ENCODE measurements at places on chromosomes 5 and 9. TPM values are rescaled to one million over a fixed set of nuclear protein-coding genes. Genes with fewer than 3 reads are reported as not detected.

ALDH7A1 gene
- polyA plus RNA-seq: 112 TPM

CORO2A gene
- polyA plus RNA-seq: 12.9 TPM

MFAP3 gene
- polyA plus RNA-seq: 2.0 TPM

CDHR2 gene
- polyA plus RNA-seq: 0.03 TPM

ECSCR gene
- polyA plus RNA-seq: not detected

NR3C1 gene
- polyA plus RNA-seq: 12.2 TPM

CDH9 gene
- not detected for polyA plus RNA-seq

IFNK gene
- 57.3 TPM for polyA plus RNA-seq

ARHGEF39 gene
- 4.9 TPM for polyA plus RNA-seq

SPATA31C1 gene
- not detected for polyA plus RNA-seq

OCLN gene
- 0.78 TPM for polyA plus RNA-seq

SLC36A2 gene
- polyA plus RNA-seq: not detected

PHYKPL gene
- 8.9 TPM for polyA plus RNA-seq

ZNF366 gene
- polyA plus RNA-seq: not detected

CCL21 gene
- polyA plus RNA-seq: not detected

GRCh38 chr9:69254223-69254622, 70.8 kb upstream of the ENTREP1 start:
- DNase-seq: no peak

DNA sequence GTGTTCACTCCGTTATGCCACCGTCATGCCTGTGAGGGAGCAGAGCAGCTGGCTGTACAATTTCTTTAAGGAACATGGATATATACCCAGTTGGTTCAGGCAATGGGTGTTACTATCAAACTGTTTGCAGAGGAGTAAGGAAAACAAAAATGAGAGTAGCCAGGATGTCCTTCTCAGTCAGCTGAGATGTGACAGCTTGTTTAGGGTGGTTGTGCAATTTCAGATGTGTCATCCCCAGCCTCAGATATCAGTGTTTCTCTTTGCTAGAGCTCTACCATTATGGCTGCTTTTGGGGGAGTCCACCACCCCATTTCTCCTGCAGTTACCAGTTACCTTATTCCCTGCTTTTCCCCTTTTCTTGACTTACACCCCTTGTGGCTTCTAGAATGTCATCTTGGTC, 135.2 kb upstream of the SLC24A2 start:
- DNase-seq: no peak

DNA sequence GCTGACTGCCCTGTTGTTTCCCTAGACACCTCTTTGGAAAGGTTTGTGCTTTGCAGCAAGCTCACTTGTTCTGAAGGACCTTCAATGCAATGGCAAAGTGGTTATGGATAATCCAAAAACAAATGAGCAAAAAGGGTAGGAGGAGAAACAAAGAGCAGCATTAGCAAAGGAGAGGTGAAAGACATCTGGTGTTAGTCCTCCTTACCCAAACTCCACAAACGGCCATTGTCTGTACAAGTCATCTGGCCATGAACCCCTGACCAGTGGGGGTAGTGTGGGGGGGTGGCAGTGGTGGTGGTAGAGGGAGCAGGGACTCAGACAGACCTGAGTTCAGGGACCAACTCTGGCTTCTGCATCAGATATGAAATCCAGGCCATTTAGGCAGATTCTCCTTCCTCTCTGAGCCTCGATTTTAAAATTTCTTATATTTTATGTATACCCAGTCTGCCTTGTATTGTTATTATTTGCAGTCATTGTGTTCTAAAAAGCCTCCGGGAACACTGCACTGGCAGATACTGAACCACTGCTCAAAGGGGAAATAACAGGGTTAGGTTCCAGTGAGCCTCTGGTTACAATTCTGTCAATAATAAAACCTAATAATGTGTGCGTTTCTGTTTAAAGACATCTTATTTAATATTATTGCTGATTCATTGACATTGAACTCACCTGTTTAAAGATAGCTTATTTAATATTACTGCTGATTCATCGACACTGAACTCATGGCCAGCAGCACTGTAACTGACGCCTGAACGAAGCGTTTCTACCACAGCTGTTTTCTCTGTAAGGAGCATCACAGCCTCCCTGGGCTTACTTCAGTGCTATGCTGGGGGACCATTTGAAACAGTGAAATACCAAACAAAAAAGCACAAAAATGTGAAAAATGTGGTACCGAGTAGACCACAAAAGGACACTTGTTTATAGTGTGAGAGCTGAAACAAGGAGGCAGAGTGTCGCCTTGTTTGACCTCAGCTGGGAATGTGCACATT, 156.0 kb downstream of the SEC61B start:
- DNase-seq: no peak

GRCh38 chr5:177154003-177154643, 20.6 kb downstream of the NSD1 start:
- no peak for DNase-seq

- peak; percentile 54 for DNase-seq
Observed at GRCh38 chr9:16119261-16120230, 566.7 kb downstream of the CCDC171 start.

- DNase-seq: no peak
Observed at GRCh38 chr9:73617586-73617985, 465.9 kb downstream of the ANXA1 start.

GRCh38 chr9:112337547-112337946, 4.1 kb upstream of the PTBP3 start:
- no peak for DNase-seq

DNA sequence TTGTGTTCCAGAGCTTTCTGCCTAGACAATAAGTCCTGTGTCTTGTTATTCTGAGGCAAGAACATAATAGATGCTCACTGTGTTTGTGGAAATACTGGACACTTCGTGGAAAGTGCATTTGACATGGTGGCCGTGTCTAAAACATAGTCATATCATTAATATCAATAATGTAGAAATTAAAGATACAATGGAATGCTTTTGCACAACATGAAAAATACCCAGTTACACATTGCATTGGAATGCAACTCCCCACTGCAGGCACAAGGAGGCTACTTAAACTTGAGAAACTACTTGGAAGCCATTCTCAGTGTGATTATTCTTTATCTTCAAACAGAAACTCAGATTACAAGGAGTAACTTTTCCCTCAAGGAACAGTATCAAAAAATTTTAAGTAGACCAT, 145.3 kb upstream of the ZNF462 start:
- DNase-seq: peak; percentile 69

DNA sequence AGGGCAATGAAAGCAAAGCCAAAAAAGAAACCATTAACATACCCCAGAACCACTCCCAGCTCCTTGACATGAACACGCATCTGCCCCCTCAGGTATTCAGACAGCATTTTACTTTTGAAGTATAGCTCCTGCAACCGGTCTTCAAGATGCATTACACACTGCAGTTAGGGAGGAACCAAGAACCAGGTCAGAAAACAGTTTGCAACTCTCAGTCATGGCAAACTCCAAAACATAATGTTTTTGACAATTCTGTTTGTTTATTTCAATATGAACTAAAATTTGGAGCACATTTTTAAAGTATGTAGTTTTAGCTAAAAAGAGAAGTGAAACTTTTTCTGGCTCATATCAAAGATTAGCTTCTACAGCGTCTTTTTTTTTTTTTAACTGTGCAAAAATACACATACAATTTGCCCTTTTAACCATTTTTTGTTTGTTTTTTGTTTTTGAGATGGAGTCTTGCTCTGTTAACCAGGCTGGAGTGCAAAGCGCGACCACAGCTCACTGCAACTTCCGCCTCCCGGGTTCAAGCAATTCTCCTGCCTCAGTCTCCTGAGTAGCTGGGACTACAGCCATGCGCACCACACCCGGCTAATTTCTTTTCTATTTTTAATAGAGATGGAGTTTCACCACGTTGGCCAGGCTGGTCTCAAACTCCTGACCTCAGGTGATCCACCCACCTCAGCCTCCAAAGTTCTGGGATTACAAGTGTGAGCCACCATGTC, 12.2 kb upstream of the RAPGEF6 start:
- DNase-seq: no peak

- no peak for DNase-seq
Observed at GRCh38 chr9:85401998-85402397, 339.8 kb downstream of the AGTPBP1 start.

- no peak for DNase-seq
Observed at GRCh38 chr5:39465843-39466242, 41.1 kb upstream of the DAB2 start.

DNA sequence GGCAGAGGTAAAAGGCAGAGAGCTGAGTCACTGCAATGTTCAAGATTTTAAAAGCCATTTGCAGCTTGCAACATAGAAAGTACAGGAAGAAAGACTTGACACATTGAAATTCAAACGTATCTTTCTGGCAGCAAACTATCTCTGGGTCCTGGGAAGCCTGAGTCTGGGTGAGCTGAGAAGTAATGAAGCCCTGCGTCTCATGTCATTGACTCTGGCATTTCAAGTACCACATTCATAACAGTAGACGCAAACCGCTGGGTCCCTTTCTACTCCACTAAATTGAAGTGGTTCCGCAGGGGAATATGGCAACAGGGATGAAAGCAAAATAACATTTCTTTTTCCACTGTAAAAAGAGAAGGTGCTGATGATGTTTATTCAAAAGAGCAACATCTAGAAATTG, 694.3 kb downstream of the BRINP1 start:
- no peak for DNase-seq

DNA sequence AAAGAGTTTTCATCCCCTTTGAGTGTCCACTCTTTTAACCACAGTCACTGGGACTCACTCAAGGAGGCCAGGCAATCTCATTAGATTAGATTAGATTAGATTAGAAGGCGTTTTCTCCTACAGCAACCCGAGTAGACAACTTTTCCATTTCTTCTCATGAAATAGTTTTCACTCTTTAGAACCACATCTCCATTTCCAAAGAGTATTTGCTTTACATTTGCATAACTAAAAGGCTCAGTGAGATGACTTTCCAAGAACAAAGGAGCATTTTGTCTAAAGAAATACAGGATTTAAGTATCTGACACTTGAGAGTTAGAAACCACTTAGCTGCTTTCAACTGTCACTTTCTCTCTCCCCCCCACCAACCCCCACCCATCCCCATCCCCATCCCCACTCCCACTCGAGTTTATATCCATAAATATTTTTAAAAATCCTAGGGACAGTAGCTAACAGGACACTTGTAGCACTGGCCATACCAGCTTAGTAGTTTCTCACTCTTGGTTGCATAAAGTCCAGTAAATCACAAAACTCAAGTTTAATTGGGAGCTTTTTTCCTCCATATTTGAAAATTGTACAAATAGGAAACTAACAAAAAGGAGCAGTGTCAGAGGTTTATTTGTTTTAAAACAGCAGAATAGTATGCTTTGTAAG, 2202.9 kb upstream of the WWC1 start:
- DNase-seq: no peak

- no peak for DNase-seq
Observed at GRCh38 chr5:73433982-73434342, 14.6 kb downstream of the FOXD1 start.

DNA sequence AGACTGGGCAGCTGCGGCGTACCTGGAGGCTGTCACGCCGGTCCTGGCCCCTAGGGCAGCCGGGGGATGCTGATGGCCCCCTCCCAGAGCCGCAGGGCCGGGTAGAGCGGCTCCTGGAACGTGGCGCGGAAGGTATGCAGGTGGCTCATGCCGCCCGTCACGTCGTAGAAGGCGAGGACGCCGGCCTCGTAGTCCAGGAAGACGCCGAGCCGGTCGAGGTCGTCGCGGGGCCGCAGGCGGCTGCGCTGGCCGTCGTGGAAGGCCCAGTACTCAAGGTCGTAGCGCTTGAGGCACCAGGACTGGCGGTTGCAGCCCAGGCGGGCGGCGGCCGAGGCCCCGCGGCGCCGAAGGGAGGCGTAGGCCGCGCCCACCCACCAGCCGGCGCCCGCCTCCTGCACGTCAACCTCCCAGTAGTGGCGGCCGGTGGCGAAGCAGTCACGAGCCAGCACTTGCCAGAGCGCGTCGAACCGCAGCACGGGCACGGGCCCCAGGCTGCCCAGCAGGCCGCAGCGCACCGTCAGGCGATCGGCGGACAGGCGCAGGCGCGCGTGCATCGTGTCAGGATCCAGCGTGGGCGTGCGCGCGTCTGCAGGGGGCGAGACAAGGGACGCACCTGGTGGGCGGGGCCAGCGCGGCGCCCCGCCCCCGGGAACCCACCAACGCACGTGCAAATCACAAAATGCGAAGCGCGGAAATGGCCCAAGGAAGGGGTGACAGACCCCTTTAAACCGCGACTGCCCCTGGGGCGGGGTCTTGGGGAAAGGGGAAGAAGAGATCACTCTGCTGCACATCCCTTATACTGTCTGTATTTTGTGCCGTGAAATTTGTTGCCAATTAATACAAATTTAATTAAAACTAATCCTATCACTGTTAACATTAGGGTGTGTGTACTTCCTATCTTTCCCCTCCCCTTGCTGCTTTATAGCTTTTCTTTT, 31.2 kb downstream of the NANS start:
- peak; percentile 65 for DNase-seq

DNA sequence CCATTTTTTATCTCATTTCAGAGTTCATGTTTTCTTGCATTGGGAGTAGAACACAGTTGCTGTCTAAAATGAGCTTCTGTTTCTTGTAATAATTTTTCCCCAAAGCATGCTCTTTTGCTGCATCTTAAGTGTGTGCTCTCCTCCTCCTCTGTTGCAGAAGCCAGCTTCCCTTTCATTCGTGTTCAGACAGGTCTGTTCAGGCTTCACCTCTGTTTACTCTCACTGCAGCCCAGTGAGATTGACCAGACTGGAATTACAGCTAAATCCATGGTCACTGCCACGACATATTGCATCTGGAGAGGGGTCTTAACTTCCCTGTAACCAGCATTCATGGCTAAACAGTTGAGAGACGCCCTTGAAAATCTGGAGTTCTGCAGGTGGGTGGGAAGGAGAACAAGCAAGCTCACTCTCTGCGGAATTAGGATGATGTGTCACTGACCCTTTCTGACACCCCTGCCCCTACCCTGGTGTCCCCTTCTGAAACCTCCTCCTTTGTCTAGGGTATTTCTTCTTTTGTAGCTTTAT, 223.2 kb downstream of the FSTL4 start:
- no peak for DNase-seq

- DNase-seq: no peak
Observed at GRCh38 chr5:10622810-10623209, 58.9 kb downstream of the ANKRD33B start.

DNA sequence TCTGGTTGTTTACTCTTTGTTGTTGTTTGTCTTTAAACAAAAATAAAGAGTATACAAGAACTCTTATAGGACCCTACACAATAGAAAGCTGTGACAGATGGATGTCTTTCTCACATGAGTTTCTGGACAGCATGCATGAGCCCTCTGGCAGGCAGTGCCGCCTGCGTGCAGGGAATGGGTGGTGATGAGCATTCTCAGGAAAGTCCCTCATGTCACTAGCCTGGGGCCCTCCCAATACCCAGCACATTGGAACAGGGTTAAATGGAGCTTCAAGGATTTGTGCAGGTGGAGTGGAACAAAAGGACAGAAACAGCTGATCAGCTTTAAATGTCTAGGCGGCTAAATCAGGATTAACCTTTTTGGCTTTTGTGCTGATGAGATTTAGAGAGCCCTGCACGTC, 181.0 kb upstream of the CD180 start:
- DNase-seq: peak; percentile 37

DNA sequence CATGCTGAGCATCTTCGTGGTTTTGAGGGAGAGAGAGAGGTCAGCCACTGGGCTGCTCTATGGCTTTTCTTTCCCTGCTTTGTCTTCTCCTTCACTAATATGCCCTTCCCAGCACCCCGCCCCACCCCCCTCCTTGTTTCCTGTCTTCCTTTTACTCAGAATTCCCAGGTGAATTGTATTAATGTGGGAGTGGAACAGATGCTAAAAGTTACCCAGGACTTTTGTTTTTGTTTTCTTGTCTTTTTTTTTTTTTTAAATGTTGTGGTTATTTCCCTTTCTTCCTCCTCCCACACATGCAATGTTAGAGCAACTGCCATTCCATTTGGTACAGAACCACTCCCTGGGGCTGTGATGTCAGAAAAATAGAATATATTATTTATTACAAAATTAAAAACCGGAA, 442.7 kb upstream of the CD180 start:
- DNase-seq: no peak

- no peak for DNase-seq
Observed at GRCh38 chr9:89564346-89564878, 40.4 kb upstream of the GADD45G start.
